ENCODE measurements at places on chromosomes 16 and 17. TPM values are rescaled to one million over a fixed set of nuclear protein-coding genes. Genes with fewer than 3 reads are reported as not detected.

DNA sequence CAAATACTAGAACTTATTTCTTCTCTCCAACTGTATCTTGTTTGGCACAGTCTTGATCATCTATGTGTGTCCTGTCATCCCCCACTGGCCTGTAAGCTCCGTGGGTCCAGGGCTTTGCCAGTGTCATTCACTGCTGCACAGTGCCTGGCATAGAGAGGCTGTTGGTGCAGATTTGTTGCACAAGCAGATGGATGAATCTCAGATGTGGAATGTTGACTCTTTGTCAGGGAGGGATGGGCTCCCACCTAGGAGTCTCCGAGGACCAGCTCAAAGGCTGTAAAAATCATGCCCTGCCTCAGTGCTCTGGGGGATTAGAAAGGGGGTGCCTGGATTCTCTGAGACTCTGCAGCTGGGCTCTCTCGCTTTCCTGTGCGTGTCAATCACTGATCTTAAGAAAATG, 60.6 kb downstream of the RAB11FIP4 start:
- no peak for DNase-seq

The CSF3 gene
- total RNA-seq, result not detected

GRCh38 chr17:74317071-74317470, 9.0 kb upstream of the KIF19 start:
- DNase-seq, result no peak

DNA sequence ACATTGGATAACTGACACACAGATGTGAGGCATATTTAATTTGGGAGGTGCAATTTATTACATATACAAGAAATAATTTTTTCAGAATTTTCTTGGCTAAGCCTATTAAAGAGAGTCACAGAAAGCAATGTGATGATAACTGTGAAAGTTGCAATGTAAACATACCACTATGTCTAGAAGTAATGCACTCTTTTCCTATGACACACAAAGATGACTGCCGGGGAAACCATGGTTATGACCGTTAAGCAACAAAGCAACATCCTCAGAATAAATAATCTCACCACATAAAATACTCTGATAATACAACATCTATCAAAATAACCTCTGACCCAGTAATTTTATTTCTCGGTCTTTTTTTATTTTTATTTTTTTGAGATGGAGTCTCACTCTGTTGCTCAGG, 10.5 kb upstream of the QRICH2 start:
- no peak for DNase-seq

The METTL26 gene
- 145 TPM for total RNA-seq

The EVI2A gene
- total RNA-seq, result 0.39 TPM

DNA sequence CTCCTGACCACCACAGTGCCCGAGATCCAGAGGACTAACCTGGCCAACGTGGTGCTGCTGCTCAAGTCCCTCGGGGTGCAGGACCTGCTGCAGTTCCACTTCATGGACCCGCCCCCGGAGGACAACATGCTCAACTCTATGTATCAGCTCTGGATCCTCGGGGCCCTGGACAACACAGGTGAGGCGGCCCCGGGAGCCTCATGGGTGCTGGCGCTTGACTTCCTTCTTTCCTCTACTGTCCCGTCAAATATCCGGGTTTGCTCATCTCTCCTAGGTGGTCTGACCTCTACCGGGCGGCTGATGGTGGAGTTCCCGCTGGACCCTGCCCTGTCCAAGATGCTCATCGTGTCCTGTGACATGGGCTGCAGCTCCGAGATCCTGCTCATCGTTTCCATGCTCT, 13.7 kb downstream of the DHX38 start:
- no peak for DNase-seq

The TEKT1 gene
- not detected for total RNA-seq
